Activated CD4-positive, CD25-positive, alpha-beta regulatory T cell treated with anti-CD3 and anti-CD28 coated beads, Interleukin-2, amount 50 U/mL, for 24 hours (primary cell): ENCODE measurements at places on chromosomes 1 and 21.

DNA sequence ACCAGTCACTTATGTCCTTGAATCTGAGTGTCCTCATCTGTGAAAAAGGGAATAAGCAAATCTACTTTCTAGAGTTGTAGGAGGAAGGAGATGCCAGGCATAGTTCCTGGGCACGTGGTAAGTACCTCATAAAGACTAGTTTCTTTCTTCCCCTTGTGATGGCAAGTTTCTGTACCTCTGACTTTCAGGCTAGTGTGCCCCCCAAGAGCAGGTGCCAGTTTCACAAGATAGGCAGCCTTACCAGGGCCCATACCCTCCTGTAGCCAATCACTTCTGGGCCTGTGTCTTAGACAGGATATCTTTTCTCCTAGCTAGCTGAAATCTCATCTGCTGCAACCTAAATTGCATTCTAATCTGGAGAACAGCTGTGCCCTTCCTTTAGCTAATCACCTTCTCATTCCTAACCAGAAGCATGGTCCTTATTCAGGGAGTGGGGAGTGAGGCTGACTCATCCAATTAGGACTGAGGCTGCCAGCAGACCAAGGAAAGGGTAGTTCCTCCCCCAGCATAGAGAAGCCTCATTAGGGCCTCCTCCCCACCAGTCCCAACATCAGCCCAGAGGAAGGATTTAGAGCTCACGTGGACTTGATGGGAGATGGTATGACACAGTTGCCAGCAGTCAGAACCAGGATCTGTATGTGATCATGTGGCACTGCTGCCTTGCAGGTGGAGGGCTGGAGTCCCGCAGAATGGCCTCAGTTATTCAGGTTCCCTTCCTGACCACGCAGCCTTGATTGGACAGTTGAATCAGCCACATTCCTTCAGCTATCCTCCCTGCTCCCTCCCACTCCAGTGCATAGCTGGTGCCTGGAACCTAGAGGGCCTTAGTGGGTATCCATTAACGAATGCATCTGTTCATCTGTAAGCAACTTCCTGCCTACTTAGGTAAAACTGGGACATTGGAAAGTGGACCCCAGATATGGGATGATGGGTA, 7.9 kb downstream of the KLHDC8A start:
- no peak for ATAC-seq

- ATAC-seq, result peak; percentile 45
Observed at GRCh38 chr1:111030590-111030989, 66.9 kb upstream of the LRIF1 start.

DNA sequence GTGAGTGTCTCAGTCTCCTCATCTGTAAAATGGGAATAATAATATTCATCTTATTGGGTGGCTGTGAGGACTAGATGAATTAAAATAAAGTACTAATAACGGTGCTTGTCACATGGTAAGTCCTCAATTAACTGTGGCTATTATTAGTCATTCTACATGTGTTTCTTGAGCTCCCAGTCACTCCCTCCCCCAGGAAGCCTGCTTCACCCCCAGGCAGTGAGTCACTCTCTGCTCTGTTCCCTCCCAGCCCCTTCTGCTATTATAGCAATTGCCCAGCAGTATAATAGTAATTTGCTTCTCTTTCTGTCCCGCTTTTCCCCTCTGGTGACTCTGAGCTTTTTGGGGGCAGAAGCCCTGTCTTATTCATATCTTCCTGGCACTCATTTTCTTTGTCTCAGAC, 102.0 kb downstream of the BEND5 start:
- ATAC-seq, result no peak

DNA sequence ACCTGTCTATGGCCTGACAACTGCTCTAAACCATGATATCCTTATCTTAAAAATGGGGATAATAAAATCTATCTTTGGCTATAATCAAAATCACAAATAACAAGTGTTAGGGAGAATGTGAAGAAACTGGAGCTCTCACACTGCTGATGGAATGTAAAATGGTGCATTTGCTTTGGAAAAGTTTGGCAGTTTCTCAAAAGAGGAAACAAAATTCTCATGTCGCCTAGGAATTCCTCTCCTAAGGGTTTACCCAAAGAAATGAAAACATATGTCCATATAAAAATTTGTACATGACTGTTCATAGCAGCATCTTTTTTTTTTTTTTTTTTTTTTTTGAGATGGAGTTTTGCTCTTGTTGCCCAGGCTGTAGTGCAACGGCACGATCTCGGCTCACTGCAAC, 64.3 kb downstream of the ZNF281 start:
- no peak for ATAC-seq

GRCh38 chr1:110449661-110450651, 993 bp upstream of the PROK1 start:
- no peak for ATAC-seq

DNA sequence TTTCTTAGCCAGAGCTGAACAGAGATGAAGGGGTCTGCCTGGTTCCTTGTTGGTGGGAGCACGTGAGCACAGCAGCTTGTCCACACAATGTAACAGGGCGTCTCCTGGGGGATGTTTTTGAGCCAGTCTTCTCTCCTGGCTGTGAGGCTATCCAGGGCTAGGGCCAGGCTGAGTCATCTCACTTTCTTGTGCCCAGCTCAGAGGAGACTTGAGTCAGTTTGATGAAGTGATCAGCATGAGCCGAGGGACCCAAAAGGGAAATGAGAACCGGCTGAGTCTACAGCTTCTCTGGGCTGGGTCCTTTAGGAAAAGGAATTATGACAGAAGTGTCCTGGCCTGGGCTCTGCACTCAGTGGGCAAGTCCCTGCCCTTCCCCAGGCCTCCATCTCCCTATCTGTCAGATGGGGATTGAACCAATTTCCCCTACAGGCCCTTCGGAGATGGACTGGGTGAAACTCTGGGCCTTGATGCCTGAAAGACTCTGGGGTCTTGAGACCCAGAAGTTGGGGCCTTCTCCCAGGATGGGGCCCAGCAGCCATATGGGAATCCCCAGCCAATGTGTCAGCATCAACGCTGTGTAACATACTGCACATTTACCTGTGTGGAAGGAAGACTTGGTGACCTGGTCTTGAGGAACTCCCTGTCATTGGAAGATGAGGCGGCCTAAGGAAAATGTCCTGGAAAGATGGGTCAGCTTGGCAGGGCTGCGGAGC, 36.6 kb downstream of the DMRTB1 start:
- ATAC-seq, result no peak

- no peak for ATAC-seq
Observed at GRCh38 chr1:199040076-199040905, 401.5 kb downstream of the PTPRC start.

- peak; percentile 73 for ATAC-seq
Observed at GRCh38 chr1:154418062-154418921, 13.1 kb downstream of the IL6R start.

GRCh38 chr1:41672173-41672572, 187.7 kb upstream of the EDN2 start:
- ATAC-seq, result no peak

- no peak for ATAC-seq
Observed at GRCh38 chr1:42979036-42979430, 20.4 kb upstream of the SLC2A1 start.

DNA sequence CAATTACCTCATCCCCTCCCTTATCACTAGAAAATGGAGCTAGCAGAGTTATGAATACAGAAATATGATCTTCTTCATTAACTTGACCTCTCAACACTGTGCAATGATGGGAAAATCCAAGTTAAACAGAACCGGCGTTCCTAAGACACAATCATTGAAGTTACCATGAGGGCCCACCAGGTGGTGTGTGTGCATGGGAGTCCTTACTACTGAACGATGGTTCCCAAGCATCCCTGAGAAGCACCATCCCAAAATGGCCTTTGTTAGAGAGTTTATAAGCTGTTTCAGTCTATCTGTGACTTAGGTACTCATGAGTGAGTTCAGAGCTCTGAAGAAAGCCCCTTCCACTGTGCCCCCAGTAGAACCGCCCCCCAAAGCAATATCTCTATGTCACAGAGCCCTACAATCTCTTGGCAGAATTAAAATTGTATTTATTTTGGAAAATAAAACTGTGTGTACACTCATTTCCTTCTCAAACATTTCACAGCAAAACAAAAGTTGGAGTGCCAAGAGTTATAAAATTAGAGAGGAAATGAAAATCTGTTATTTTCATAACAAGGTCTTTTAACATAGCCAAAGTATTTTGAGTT, 56.8 kb downstream of the PLD5 start:
- ATAC-seq, result no peak

- no peak for ATAC-seq
Observed at GRCh38 chr1:88462488-88463261, 221.4 kb upstream of the PKN2 start.
